ENCODE measurements at places on chromosomes 4 and X. TPM values are rescaled to one million over a fixed set of nuclear protein-coding genes. Genes with fewer than 3 reads are reported as not detected.
A peak's percentile ranks its signal among the peaks of the same experiment; 100 is the strongest.

The NCBP2L gene
- total RNA-seq: under 0.01 TPM

DNA sequence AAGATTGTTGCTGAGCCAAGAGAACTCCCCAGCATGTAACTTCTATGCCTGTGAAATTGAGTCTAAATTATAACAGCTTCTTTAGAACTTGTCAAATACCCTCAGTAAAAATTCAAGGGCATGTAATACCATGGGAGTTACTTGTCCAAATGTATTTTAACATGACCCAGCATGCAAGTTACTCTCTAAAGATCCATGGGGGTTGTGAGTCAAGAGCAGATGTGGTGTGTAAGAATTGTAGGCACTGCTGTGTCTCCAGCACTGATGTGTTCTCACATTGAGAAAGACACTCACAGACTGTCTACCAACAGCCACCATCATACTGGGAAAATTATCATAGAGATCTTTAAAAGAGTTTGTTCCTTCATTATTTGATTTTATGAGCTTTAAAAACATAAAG is 237.4 kb upstream of the IL1RAPL1 start:
- DNase-seq: no peak

The ESX1 gene
- total RNA-seq: not detected

- DNase-seq: no peak
Observed at GRCh38 chr4:106647451-106647850, 278.9 kb upstream of the GIMD1 start.

The SPANXD gene
- not detected for total RNA-seq

GRCh38 chr4:102560115-102560514 is 59.0 kb downstream of the NFKB1 start:
- DNase-seq: no peak

The EDA gene
- under 0.01 TPM for total RNA-seq

The MAGEA9 gene
- not detected for total RNA-seq

GRCh38 chrX:70664726-70665125 is 220.1 kb downstream of the DLG3 start:
- peak; percentile 10 for DNase-seq

GRCh38 chr4:56551516-56551915 is 45.9 kb downstream of the ARL9 start:
- no peak for DNase-seq

The HERC6 gene
- 21.0 TPM for total RNA-seq

DNA sequence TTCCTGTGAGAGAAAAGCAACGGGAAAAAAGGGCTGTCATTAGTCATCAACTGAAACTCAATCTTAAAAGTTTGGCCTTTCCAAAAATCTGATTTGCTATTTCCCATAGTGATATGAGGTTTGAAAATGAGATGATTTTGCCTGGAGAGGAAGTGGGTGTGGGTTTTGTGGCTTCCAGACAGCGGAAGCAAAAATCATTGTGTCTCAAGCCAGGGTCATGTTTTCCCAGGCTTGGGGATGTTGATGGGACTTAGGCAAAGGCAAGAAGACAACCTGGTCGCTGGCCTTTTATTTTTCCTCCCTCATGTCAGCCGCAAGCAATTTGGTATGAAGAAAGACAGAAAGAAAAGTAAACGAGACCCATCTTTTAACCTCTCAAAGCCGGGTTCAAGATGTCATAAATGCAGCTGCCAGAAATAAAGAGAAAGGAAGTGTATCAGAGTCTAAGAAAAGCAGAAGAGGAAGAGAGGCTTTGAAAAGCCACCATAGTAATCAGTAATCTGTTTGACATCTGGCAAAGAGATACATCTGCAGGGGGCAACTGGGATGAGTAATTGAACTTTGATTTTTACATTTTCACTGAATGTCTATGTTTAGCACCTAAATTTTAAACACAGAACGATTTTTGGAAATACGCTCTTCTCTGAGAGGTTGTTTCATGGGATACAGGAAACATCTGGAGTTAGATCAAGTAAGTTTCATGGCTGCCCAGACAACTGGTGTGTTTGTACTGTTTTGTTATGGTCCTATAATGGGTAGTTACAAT is 521.6 kb upstream of the SLIT2 start:
- DNase-seq: peak; percentile 8

The ZDHHC15 gene
- 2.2 TPM for total RNA-seq

- no peak for DNase-seq
Observed at GRCh38 chr4:151430740-151431457, 21.9 kb downstream of the FHIP1A start.

The ABCE1 gene
- total RNA-seq: 62.2 TPM

GRCh38 chr4:10207116-10207515 is 90.5 kb upstream of the WDR1 start:
- DNase-seq: no peak

The ERCC6L gene
- total RNA-seq: 0.27 TPM

The GPR143 gene
- not detected for total RNA-seq

The ENPP6 gene
- under 0.01 TPM for total RNA-seq

DNA sequence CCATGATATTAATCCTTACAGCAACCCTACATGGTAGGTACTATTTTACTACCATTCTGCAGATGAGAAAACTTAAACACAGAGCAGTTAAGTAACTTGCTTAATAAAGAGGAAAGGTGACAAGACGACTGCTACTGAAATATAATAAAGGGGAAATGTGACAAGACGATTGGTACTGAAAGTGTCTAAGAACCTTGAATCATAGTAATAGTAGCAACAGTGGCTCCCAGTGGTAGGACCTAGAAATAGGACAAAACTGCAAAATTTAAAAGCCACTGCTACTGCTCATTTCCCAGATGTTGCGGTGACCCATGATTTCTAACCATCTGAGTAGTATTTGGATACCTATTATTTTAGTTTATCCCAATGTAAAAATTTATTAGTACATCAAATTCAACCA is 89.5 kb downstream of the TASL start:
- DNase-seq: no peak

The SORCS2 gene
- total RNA-seq: under 0.01 TPM

The DGAT2L6 gene
- total RNA-seq: not detected

The PF4V1 gene
- 1.1 TPM for total RNA-seq

All from hematopoietic multipotent progenitor cell (in vitro differentiated cells).